WTC11 (cell line): ENCODE measurements at places on chromosomes 5 and 9. TPM values are rescaled to one million over a fixed set of nuclear protein-coding genes. Genes with fewer than 3 reads are reported as not detected.

DNA sequence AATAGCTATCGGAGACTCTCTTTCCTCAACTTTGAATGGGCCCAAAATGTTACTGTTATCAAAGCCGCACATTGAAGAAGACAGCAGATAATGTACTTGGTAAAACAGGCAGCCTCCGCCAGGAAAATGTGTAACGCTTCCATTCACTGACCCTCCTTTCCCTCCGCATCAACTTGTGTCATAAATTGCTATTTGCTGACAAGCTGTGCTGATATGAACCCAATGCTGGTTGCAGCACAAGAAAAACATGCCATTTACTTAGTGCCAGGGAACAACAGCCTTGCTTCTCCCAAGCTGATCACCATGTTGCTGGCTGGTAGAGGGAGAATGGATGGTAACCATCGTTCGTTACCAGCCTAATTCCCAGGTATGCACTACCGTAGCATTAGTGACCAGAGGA is 162.6 kb upstream of the PPP1R2B start:
- no peaks in the 10 kb centered on the region for H3K27me3 ChIP-seq
- no peak overlapping the region for H3K27ac ChIP-seq
- H3K36me3 ChIP-seq: no peaks in the 10 kb centered on the region
- peaks cover 31% of the 10 kb centered on the region for H3K4me1 ChIP-seq
- no peak for DNase-seq

GRCh38 chr5:54115735-54116403 is 194.5 kb downstream of the ARL15 start:
- no peak overlapping the region for H3K27ac ChIP-seq
- no peaks in the 10 kb centered on the region for H3K27me3 ChIP-seq
- no peaks in the 10 kb centered on the region for H3K36me3 ChIP-seq
- DNase-seq: no peak
- H3K4me1 ChIP-seq: peaks cover 10% of the 10 kb centered on the region

DNA sequence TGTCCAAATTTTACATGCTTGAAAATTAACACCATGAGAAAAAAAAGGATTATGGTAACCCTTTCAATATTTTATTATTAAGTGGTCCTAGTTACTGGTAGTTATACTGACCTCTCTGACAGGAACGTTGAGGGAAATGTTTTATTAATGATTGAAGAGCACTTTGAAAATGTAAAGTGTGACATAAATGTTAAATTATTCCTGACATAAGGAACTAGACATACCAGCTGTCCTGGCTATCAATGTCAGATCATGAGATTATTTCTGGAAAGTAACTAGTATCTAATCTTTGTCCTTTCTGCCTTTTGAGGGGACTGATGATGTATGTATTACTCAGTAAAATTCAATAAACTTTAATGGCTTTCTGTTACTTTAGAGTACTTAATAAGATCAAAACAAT is 1538.5 kb upstream of the CDH6 start:
- no peak for DNase-seq
- H3K27ac ChIP-seq: no peak overlapping the region
- H3K4me3 ChIP-seq: no peak overlapping the region
- no peaks in the 10 kb centered on the region for H3K4me1 ChIP-seq
- H3K27me3 ChIP-seq: no peaks in the 10 kb centered on the region; the same call in none of the 2 replicates
- peaks cover 6% of the 10 kb centered on the region; the same call in 1 of the 2 replicates for H3K36me3 ChIP-seq

DNA sequence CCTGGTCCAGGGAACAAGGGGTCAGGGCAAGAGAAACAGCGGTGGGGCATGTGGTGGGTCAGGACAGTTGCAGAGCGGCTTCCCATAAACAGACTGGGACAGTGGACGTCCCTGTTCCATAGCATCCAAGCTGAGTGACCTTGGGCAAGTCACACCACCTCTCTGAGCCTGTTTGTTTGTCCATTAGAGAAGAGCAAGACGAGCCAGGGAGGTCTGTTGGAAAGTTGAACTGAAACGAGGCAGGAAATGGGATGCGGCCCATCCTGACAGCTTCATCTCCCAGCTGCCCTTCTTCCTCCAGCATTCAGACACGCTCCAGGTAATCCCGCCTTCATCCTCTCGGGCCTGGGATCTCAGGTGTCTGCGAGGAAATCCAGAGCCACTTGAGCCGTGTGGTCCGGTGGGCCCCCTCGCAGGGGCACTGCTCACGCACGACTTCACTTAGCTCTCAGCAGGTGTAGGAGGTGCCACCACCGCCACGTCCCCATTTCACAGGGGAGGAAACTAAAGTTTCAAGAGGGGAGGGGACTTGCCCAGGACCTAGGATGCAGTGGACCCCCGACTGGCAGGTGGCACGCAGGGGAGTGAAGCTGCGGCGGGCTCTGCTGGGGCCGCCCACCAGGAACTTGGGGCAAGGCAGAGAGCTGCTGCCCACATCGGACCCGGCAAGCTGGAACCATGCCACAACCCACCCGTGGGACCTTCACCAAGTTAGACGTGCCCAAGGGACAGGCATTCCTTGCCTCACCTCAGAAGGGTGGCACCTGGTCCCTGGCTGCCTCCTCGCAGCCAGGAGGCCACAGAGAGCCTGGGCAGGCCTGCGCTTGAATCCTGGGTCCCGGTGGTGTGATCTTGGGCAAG is 13.0 kb downstream of the PTGES2 start:
- no peak overlapping the region for H3K27ac ChIP-seq
- no peak overlapping the region for H3K4me3 ChIP-seq
- no peaks in the 10 kb centered on the region for H3K27me3 ChIP-seq
- H3K4me1 ChIP-seq: peaks cover 13% of the 10 kb centered on the region
- DNase-seq: no peak
- peaks cover 11% of the 10 kb centered on the region for H3K36me3 ChIP-seq

DNA sequence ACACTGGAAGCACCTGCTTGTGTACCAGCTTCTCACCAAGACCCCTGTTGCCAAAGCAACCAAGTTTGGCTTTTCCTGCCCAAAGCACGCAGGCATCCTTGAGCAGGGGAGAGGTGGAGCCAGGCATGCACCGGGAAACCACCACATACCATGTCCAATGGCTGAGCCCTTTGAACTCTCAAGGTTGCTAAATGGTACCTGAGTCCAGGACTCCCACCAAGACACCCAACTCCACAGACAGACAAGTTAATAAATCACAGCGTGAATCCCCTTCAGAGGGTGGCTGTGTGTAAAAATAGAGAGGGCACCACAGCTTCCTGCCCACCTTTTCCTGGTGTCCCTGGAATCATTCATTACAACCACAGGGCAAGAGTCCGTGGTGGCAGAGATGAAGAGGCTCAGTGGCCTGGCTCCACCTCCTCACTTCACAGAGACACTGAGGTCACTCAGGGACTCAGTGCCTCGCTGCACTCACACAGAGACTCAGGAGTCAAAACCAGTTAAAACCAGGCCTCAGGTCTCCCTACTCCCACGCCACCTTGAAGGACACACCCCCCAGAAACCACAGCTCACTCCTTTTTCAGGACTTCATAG is 143.7 kb downstream of the C5orf15 start:
- peaks cover 3% of the 10 kb centered on the region for H3K27me3 ChIP-seq
- peaks cover 5% of the 10 kb centered on the region; the same call in 1 of the 2 replicates for H3K4me1 ChIP-seq
- no peak overlapping the region for H3K4me3 ChIP-seq
- H3K36me3 ChIP-seq: no peaks in the 10 kb centered on the region

DNA sequence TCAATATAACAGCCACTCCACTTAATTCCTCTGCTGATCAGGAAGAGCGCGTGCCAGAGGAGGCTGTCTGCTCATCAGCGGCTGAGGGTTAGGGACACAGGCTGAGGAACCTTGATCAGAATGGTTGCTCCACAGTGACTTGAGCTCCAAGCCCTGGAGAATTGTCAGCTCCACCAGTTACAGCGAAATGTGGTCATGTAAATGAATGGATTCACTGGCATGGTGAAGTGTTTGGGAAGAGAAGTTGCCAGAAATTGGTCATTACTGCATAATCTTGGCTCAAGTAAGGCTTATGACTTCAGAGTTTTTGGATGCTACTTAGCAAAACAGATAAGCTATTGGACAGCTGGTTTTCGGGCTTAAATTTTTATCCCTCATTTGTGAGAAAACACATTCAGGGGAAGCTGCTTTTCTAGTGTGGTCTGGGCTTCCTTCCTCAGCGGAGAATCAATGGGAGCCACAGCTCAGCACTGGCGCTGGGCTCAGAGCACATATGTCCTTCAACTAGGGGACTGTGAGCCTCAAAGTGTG is 65.0 kb downstream of the PRRT1B start:
- peaks cover 7% of the 10 kb centered on the region; the same call in 1 of the 2 replicates for H3K36me3 ChIP-seq
- H3K27ac ChIP-seq: peak overlapping the region; percentile 63; the same call in 1 of the 2 replicates
- no peaks in the 10 kb centered on the region for H3K27me3 ChIP-seq
- peaks cover 23% of the 10 kb centered on the region for H3K4me1 ChIP-seq
- no peak overlapping the region for H3K4me3 ChIP-seq
- no peak for DNase-seq

GPR150 gene
- total RNA-seq: 0.09 to 0.13 TPM (median 0.11 TPM) in 3 replicates

KCTD16 gene
- 0.20 to 0.73 TPM (median 0.34 TPM) in 3 replicates for total RNA-seq

DNA sequence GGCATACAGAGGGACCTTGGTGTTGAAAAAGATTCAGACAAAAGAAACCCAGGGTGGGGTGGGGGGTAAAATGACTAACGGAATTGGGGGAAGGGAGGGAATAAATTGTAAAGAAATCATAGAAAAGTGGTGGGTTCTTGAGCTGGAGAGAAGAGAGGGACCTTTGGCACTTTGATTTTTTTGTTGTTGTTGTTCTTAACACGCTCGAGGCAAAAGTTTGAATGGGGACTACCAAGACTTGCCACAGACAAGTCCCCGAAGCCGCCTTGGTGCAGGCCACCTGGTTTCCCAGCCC is 616 bp downstream of the VCAN start:
- no peak for DNase-seq
- H3K4me3 ChIP-seq: peak overlapping the region; percentile 85
- peaks cover 60% of the 10 kb centered on the region for H3K4me1 ChIP-seq
- H3K36me3 ChIP-seq: no peaks in the 10 kb centered on the region
- peak overlapping the region; percentile 87 for H3K27ac ChIP-seq

IFNA2 gene
- not detected in 3 replicates for total RNA-seq

DNA sequence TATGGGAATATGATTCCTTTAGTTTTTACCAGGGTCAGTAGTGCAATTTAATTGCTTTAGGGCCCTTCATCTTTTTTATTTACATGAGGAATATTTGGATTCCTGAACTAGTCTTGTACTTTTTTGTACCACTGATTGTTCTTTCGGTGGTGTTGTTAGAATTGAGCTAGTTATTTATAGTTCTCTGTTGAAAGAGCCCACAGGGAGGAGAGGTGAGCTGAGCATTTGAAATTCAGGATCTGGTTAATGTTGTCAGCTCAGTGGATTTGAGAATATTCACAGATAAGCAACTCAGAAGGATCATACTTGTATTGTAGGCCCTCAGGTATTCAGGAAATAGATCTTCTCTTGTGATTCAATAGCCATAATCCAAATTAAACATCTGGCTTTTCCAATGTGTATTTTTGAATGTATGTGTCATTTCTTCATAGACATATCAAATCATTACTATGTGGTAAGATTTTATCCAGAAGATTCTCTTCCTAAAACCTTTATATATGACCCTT is 613.2 kb downstream of the ISL1 start:
- H3K36me3 ChIP-seq: no peaks in the 10 kb centered on the region
- DNase-seq: no peak
- H3K4me3 ChIP-seq: no peak overlapping the region
- peaks cover 3% of the 10 kb centered on the region for H3K4me1 ChIP-seq

GRCh38 chr9:101702257-101702656 is 36.2 kb downstream of the GRIN3A start:
- no peak for DNase-seq
- no peak overlapping the region for H3K4me3 ChIP-seq
- H3K27ac ChIP-seq: no peak overlapping the region
- peaks cover 4% of the 10 kb centered on the region; the same call in 1 of the 2 replicates for H3K27me3 ChIP-seq

DNA sequence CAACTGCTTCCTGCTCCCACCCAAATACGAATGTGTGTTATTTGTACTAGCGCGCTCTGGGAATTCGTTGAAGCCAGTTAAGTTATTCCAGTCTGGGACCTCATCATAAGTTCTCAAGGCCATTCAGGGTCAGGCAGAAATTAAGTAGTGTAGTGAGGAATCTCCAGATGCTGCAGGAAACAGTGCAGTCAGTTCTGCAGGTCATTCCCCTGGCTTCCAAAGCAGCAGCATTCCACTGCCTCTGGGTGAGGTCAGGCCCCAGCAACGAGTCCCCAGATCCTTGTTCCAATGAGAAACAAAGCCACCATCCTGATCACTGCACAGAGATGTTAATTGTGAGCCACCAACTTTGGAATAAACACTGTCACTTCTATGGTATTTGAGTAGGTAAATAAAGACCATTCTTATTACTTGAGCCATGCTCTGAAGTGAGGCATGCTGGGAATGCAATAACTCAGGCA is 33.1 kb downstream of the SVEP1 start:
- no peak overlapping the region for H3K4me3 ChIP-seq
- no peaks in the 10 kb centered on the region for H3K27me3 ChIP-seq
- H3K27ac ChIP-seq: no peak overlapping the region
- DNase-seq: no peak
- no peaks in the 10 kb centered on the region for H3K36me3 ChIP-seq

DNA sequence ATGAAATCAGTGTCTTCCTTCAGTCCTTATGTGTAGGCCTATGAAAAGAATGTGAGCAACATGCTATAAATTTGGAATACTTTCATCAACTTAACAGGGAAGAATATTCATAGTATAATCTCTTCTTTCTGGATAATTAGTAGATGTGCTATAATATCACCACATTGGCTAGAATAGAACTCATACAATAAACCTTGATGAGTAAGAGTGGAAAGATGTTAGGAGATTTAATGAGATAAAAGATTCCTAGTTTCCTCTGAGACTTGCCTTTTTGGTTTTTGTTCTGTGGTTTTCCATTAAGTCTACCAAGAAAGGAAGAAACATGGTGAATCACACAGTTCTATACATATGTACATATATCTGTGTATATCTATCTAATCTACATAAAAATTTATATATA is 301.8 kb upstream of the PRR16 start:
- no peaks in the 10 kb centered on the region for H3K4me1 ChIP-seq
- no peak overlapping the region for H3K4me3 ChIP-seq
- DNase-seq: no peak
- H3K36me3 ChIP-seq: no peaks in the 10 kb centered on the region

AJM1 gene
- 1.6 to 1.7 TPM (median 1.6 TPM) in 3 replicates for total RNA-seq

GRCh38 chr5:136890431-136891148 is 525.2 kb upstream of the TRPC7 start:
- no peaks in the 10 kb centered on the region for H3K27me3 ChIP-seq
- no peak for DNase-seq
- H3K27ac ChIP-seq: no peak overlapping the region
- H3K36me3 ChIP-seq: no peaks in the 10 kb centered on the region
- peaks cover 21% of the 10 kb centered on the region for H3K4me1 ChIP-seq

GRCh38 chr9:105053209-105053652 is 125.3 kb upstream of the ABCA1 start:
- peaks cover 14% of the 10 kb centered on the region for H3K4me1 ChIP-seq
- H3K27me3 ChIP-seq: no peaks in the 10 kb centered on the region
- DNase-seq: no peak
- no peaks in the 10 kb centered on the region for H3K36me3 ChIP-seq

SYNPO gene
- total RNA-seq: 2.1 to 2.7 TPM (median 2.6 TPM) in 3 replicates

GRCh38 chr5:169242175-169242848 is 58.6 kb downstream of the SLIT3 start:
- H3K4me3 ChIP-seq: no peak overlapping the region
- H3K27me3 ChIP-seq: no peaks in the 10 kb centered on the region
- no peak overlapping the region for H3K27ac ChIP-seq
- no peak for DNase-seq
